ENCODE measurements at places on chromosomes 6 and 20.

GRCh38 chr6:19157486-19157885 is 679.7 kb upstream of the ID4 start:
- DNase-seq, result no peak

DNA sequence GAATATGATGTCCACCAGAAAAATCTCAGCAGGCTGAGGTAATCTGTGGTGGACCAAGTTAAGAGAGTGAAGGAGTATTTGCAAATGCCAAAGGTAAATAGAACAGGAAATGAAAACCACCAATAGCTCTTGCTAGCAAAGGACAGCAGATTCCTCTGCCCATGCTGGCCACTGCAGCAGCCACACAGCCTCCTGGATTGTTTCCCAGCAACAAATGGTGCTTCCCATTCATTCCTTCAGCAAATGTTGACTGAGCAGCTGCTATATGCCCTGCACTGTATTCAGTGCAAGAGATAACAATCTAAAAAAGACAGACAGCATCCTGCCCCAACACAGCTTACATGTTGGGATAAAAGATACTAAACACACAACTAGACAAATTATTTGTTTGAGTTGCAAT is 11.0 kb downstream of the ROS1 start:
- no peak for DNase-seq

GRCh38 chr6:30836431-30836866 is 47.9 kb upstream of the DDR1 start:
- DNase-seq, result peak; percentile 53

- no peak for DNase-seq
Observed at GRCh38 chr20:25270829-25271251, 23.0 kb downstream of the PYGB start.

DNA sequence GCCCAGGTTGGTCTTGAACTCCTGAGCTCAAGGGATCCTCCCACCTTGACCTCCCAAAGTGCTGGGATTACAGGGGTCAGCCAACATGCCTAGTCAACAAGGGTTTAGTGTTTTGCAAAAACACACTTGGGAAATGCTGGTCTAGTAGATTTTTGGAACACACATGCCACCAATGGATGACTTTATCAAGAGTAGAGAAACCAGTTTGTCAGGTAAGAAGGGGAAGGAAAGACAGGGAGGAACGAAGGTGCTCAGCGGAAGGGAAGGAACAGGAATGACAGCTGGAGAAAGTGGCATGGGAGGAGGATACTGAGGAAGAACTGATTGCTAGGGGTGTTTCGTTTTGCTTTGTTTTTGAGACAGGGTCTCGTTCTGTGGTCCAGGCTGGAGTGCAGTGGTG is 15.6 kb upstream of the SEC63 start:
- DNase-seq, result no peak

DNA sequence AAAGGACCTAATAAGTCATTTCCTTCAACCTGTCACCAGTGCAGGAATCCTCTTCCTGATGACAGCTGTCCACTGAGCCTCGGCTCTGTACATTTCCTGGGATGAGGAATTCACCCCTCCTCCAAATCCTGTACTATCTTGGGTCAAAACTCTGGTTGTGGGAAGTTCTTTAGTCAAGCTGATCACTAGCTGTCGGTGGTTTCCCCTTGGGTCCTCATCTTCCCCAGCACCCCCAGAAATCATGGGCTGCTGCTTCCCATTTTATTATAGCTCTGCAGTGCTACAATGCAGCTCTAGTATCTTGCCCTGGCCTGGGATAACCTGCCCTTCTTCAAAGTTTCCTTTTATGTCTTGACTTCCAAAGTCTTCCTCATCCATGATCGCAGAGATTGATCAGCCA is 14.6 kb upstream of the ADA start:
- DNase-seq, result no peak

DNA sequence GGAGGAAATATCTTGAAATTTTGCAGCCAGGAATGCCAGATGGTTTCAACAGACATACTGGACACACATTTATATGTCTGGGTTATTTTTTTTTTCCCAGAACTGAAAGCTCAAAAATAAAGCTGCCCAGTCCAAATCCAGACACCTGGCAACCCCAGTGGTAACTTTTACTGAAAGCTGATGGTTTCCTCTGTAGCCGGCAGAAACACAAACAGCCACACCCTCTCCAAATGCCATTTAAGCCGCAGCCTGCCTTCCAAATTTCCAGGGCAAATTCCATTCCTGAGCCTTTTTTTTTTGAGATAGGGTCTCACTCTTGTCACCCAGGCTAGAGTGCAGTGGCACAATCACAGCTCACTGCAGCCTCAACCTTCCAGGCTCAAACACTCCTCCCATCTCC is 6.5 kb upstream of the PREX1 start:
- DNase-seq, result no peak

DNA sequence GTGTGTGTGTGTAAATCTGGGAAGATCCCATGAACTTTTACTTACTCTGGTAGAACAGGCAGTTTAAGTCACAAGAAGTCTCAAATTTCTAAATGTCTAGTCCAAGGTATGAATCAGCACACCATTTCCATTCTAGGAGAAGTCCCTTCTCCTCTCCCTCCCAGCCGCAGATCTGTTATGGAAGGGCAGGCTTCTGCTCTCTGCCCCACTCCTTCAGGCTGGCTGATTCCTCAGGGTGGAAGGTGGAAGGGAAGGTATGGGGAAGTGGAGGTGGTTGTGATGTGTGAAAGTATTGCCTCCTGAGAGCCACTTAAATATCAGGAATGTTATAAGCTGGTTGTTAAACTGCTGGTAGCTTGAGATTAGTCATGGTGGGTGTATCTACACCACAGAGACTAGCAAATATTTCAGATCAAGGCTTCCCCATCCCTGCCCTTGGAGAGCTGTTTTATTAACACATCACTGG is 44.5 kb upstream of the LAMA4 start:
- no peak for DNase-seq

DNA sequence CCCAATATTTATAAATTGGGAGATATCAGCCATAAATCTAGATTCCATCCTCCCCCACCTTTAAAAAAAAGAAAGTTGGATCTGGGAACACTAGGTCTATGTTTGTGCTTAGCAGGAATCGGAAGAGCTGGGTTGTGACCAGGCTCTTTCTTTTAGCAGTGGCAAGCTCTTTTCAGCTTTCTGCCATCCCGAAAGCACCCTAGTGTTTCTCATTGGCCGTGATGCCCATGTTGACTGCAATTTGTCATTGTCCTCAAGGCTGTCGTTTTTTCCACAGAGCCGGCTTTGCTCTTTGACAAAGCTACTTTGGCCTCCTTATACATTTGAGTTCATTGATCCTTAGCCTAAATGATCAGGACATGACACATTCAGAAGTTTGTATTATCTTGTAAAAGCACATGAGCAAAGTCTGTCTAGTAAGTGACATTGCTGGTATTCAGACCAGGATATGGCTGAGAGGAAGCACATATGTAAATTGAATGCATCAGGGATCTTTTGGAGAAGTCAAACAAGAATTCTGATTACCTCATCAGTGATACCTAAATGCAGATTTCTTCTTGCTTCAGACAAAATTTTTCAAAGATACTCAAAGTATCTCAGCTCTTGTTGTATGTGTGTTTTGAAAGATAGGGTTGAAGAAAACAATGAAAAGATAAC is 50.1 kb downstream of the CARMIL1 start:
- DNase-seq, result no peak

GRCh38 chr20:63968136-63968927 is 1.4 kb downstream of the ZNF512B start:
- peak; percentile 29 for DNase-seq

- no peak for DNase-seq
Observed at GRCh38 chr20:39795401-39796272, 833.5 kb downstream of the DHX35 start.

- no peak for DNase-seq
Observed at GRCh38 chr6:90233994-90234393, 62.6 kb downstream of the BACH2 start.

DNA sequence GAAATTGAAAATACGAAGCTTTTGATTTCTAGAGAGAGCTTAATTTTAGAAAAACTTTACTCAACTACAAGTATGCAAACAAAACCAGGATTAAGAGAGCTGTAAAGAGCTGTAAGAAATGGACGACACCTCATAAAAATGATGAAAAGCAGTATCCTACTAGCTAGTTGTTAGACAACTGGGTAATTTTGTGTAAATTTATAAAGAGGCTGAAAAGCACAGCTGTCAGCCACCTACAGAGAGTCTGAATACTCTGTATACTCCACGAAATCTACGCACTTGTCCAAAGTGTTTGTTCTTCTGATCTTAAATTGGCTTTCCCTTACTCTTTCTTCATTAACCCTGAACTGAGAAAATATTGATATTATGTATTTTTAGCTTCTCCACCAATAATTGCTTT is 808.4 kb upstream of the EPHA7 start:
- no peak for DNase-seq

- DNase-seq, result peak; percentile 85
Observed at GRCh38 chr6:36793913-36794712, 45.1 kb downstream of the CPNE5 start.

GRCh38 chr6:165308926-165309731 is at the start of gene C6orf118:
TSS of gene C6orf118 (minus strand) at chr6:165309605. CDS start at chr6:165309586, 19 bp downstream.
- DNase-seq, result peak; percentile 94

DNA sequence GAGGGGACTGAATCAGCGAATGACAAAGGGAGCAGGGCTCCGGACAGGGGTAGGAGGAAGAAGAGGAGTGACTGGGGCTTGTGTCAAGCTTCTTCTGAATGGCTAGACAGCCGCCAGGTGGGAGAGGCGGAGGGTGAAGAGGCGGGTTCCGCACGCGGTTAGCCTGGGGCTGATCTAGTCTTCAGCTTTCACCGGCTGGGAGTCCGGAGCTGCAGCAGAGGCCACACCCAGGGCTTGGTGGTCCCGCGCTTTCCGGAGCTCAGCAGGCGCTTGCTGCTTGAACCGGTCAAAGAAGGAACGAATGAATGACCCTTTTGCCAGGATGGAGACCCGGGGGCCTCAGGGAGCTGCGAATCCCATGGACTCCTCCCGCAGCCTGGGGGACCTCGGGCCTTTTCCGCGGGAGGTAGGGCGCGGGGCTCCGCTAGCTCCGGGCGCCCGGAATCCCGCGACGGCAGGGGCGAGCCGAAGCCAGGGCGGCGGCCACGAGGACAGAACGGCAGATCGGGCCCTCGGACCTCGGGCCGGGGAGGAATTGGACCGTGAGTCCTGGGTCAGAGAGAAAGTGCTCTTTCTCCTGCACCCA is at the start of gene C6orf141:
C6orf141 (plus strand) TSS at position 177 of the 586 bp plus-strand sequence; CDS start at position 302, 125 bp downstream.
- peak; percentile 35 for DNase-seq

DNA sequence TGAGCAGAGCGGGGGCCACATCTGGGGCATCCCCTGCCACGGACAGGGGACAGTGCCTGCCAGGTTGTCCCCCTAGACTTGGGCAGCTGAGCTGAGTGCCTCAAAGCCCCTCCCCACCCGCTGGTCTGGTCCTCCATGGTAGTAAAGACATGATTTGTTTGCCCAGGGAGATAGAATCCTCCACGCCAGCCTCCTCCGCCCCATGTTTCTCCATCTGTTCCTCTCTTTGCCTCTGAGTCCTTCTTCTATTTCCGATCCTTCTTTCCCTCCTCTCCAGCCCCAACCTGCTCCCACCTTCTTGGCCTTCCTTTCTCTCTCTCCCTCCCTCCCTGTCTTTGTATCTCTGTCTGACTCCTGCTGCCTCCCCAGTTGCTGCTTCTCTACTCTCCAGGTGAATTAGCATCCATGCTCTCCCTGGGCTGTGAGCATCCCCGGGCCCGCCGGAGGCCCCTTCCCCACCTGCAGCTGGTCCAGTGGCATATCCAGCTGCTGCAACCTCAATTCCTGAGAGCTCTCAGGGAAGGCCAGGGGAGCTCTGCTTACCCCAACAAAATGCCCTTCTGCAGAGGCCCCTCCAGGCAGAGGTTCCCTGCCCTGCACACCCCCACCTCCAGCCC is 45.8 kb downstream of the CPNE5 start:
- no peak for DNase-seq
